ENCODE measurements at places on chromosomes 6 and 20.

DNA sequence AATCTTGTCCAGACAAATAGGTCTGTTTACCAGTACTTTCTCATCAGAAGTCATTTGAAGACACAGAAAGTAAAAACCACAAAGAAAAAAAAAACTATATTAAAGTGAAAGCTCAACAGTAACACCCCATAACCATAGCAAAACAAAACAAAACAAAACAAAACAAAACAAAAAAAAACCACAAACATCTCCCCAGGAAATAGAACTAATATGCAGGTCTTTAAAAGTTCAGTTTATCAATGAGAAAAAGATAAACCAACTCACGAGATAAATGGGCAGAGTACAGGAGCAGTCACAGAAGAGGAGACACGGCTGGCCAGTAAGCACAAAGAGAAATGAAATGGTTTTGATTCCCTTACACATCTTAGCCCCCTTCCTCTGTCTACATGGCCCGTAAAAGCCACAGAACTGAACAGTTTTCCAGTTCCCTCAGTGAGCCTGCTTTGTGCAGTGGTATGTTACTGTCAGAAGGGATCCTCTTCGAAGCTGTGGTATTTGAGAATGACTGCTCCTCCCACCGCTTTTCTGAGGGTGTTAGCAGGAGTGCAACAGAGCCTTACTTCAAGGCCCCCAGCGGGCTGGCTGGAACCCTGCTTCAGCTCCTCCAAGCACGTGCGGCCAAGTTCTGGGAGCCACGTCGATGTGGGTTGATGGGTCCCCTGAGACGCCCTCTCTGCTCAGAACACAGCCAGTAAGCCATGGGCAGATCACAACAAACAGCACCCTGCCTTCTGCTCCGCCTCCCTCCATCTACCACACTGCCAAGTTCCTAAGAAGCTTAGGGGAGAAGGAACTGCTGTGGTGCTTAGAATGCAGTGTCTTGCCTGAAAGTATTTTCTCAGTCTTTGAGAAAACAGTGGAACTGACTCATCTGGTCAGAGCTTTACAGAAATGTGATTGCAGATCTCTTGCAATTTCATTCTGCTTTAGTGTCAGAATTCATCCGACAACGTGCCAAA, 14.0 kb downstream of the UST start:
- DNase-seq = peak; percentile 83

GRCh38 chr6:35735452-35735851, 1.4 kb upstream of the ARMC12 start:
- DNase-seq = no peak

DNA sequence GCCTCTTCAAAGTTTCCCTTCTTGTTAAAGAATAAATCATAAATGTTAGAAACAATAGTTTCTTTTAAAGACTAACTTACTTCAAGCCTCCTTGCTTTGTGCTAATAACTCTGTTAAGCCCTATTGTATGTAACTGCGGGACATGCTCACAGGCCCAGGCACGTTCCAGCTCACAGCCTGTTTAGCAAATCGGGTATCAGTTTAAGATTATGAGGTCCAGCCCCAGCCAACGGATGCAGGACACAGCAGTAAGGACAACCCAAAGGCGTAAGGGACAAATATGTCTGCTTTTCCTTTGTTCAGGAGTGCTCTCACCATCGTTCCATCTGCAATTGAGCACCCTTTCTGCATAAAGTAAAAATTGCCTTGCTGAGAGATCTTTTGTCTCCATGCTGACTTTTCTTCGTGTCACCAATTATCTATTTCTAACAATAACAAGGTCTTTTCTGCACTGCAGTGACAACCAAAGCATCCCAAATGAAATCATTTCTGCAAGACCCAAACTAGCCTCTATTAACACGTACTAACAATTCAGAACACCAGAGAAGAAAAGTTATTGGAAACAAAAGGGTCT, 1.4 kb downstream of the C6orf52 start:
- no peak for DNase-seq

GRCh38 chr6:147297663-147298316, 93.6 kb downstream of the STXBP5 start:
- no peak for DNase-seq

GRCh38 chr6:33207552-33208090, 679 bp upstream of the RING1 start:
- peak; percentile 83 for DNase-seq

GRCh38 chr6:31228476-31228875, 43.4 kb downstream of the HLA-C start:
- no peak for DNase-seq

- peak; percentile 69 for DNase-seq
Measured at GRCh38 chr20:37564388-37565133, 36.9 kb upstream of the BLCAP start.

GRCh38 chr20:63826753-63827152, 4.3 kb downstream of the ZBTB46 start:
- no peak for DNase-seq

DNA sequence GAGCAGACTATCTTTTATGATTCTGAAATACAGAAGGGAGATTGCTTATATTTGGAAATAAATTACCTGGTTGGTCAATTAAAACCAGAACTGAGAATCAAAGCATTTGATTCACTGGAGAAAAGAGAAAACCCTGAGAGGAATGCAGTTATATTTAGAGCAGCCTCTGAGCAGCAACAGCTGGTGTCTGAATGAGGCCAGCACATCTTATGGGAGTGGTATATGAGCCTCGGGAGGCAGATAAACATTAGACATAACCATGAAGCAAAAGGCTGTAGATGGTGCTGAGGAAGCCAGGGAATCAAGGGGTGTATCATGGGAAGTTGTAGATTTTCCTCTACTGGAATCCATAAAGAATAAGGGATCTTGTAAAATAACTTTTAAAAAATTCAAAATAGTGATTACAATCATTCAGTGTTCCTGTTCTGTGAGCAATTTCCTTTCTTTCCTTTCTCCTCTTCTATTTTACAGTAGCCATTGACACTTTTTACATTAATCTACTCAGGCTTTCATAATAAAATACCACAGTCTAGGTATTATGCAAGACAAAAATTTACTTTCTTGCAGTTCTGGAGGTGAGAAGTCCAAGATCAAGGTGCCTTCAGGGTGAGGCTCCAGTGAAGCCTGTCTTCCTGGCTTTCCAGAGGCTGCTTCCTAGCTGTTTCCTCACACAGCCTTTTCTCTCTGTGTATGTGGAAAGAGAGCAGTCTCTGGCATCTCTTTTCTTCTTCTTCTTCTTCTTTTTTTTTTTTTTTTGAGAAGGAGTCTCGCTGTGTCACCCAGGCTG, 32.8 kb upstream of the ENPP5 start:
- no peak for DNase-seq

GRCh38 chr6:11772109-11772825, 6.3 kb downstream of the ADTRP start:
- no peak for DNase-seq

DNA sequence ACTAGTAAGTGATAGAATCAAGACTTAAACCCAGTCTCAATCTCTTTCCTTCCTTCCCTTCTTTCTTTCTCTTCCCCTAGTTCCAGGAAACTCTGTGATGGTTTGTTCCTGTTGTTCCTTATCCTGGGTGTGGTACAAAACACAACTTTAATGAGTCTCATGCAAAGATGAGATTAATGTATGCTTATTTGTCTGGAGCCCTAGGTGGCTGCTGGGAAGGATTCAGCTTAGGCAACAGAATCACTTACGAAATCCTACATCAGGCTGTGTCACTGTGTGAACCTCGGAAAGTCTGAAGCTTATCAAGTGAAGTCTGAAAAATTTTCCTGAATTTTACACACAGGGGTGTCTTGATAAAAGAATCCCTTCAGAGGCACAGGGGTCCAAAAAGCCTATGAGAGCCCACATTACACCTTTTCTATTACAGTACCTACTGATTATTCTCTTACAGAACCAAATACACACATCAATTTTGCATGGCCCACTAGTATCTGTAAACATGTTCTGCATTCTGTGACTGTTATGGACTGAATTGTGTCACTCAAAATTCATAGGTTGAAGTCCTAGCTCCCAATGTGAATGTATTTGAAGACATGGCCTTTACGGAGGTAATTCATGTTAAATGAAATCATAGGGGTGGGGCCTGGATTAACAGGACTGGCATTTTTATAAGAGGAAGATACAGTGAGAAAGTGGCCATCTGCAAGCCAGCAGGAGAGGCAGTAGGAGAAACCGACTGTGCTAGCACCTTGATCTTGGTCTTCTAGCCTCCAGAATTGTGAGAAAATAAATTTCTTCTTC, 144.7 kb downstream of the MYB start:
- no peak for DNase-seq

DNA sequence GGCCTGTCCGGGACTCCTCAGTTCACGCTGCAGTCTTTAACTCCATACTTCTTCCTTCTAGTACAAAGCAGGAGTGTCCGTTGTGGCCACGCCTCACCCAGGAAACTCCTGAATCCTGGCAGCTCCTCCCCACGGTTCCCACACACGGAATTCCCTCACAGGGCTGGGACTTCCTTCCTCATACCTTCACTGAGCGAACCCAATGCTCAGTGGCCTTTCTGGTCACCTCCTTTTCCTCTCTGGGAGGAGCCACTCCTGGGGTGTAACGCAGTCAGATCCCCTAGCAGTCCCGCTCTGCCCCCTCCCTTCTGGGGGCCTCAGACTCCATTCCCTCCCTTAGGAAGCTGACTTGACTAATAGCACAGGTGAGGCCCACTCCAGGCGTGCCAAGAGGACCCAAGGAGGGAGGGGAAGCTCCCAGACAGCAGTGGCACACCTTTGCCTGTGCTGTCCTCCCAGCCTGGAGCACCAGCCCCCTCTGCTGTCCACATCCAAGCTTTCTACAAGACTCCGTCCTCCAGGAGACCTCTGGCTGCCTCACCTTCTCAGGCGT, at the start of gene SLC52A3:
SLC52A3 (minus strand) TSS at position 75 of the 553 bp plus-strand sequence. CDS start 2,726 bp downstream, outside the sequence.
- no peak for DNase-seq

DNA sequence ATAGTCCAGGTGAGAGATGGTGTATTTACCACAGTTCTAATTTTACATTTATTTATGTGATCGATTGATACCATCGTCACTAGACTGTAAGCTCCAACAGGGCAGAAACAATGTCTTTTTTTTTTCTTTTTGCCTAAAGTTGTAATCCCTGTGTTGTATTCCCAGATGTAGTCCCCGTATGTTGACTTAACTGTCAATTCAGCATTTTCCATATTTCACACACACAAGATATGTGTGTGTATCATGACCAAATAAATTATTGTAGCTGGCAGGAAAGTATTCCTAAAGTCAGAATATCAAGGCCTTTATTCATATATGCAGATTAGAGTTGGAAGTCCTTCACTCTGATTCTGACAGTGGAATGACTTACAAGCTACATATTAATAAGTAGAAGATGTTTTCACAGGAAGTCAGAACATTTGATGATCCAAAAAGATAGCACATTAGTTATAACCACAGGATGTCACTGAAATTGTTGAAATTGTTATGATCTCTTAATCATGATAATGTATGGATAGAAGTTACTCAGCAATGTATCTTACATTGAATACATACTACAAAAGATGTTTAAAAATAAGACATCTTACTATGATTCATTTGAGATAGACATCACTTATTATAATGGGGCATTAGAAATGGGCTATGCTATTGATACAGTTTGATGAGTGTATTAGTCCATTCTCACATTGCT, 10.6 kb downstream of the RNF182 start:
- no peak for DNase-seq

GRCh38 chr6:139474145-139475108, 100.0 kb upstream of the CITED2 start:
- DNase-seq = no peak

DNA sequence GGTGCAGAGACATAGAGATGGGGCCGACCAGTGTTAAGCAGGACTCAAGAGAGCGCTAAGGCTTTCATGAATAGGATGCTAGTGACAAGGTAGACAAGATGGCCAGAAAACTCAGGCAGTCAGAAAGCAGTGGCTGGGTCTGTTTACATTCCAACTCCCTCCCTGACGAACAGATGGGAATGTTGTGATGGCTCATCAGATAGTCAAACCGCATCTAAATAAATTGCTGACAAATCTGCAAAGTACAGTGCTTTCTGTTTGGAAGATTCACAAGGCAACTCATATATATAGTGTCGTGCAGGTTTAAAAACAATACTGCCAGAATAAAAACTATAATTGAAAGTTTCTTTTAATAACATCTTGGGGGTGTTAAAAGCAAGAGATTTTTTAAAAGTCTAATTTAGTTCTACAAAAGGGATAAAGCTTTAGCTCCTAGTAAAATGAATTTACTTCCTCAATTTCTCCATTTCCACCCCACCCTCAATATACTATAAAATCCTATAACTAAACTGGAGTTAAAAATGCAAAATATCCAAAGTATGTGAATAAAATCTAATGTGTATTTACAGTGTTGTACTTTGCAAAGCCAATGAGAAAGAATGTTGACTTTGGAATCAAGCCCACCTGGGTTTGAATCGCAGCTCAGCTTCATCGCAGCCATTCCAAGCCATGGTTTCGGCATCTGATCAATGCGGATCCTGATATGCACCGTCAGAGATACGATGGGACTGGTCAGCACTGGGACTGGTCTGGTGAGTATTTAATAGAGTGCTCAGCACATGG, 247.3 kb upstream of the PDE10A start:
- DNase-seq = no peak

DNA sequence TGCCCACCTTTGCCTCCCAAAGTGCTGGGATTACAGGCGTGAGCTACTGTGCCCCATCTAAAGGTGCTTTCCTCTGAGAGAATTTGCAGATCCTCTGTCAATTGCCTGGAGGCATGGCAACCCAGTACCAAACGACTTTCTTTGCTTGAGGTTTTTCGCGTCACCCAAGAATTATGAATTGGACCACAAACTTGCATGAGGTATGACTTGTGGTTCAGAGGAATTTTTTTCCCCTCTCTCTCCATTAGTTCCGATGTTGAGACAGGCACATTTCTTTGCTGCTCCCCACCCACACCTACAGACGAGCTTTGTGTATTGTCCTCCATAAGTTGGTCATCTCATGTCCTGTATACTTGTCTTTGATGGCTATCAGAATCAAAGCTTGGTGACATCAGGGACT, 11.8 kb upstream of the SCAF8 start:
- DNase-seq = no peak

DNA sequence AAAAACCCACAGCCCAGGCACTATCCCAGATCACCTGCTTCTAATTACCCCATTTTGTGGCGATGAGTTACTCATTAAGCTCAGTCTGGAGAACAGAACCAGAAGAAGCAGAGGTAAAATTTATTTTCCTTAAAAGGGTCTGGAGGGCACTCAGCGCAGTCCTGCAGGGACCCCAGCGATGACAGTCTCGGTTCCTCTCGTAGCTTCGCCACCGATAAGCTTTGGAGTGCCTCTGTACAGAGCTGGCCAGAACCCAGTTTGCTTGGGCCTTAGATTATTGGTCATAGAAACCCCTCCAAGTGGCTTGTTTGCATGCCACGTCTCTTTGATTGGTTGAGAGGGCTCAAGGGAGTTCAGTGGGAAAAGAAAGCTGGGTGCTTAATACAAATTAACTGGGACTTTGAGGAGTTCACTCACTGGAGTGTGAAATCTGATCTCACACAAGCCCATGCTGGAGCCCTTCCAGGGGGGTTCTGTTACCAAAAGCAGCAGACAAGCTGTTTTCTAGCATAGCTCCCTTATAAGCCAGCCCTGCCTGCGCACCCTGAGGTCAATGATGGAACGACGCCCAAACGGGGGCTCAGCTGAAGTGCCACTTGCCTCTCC, 158.5 kb upstream of the ARID1B start:
- DNase-seq = no peak
